Lung microvascular endothelial cell (primary cell): ENCODE measurements at places on chromosomes 5 and 9. TPM values are rescaled to one million over a fixed set of nuclear protein-coding genes. Genes with fewer than 3 reads are reported as not detected.

CACNA1B gene
- under 0.01 TPM in 2 replicates for total RNA-seq

TXNDC8 gene
- total RNA-seq = not detected in 2 replicates

- DNase-seq = no peak
Observed at GRCh38 chr5:10235350-10235749, 14.3 kb downstream of the ATPSCKMT start.

- no peak for DNase-seq
Observed at GRCh38 chr5:139470821-139471300, at the start of gene SMIM33. TSS of gene SMIM33 (plus strand) at chr5:139471004. CDS start at chr5:139471122, 118 bp downstream.

DNA sequence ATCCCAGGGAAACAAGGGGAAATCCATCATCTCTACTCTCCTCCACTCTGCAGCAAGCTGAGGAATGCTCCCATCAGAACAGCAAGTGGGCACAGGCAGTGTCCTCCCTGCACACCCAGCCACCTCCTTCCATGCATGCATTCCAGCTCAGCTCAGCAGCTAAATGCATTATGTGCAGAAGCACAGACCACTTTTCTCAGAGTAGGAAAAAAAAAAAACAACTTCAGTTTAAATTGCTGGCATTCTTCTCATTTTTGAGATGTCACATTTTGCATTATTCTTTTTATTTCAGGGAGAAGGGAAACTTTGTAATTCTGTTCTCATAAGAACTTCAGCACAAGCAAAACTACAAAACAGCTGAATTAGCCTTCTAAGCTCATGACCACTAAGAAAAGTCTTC is 312.2 kb downstream of the SEMA5A start:
- no peak for DNase-seq

DNA sequence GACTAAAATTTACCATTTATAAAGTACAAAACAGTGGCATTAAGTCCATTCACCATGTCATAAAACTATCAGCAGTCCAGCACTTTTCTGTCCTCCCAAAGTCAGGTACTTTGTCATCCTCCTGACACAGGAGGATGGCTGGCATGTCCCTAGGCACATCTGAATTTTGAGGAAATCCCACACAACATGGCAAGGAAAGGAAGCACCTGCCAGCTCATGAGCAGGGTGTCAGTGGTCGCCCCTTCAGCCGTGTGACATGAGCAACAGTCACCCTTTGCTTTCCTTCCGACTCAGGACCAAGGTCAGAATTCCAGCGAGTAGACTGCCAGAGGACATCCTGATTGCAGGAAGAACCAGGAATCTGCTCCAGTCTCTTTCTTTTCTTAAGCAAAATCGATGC is 77.1 kb downstream of the PPARGC1B start:
- no peak for DNase-seq

FYB1 gene
- total RNA-seq = not detected in 2 replicates

DNA sequence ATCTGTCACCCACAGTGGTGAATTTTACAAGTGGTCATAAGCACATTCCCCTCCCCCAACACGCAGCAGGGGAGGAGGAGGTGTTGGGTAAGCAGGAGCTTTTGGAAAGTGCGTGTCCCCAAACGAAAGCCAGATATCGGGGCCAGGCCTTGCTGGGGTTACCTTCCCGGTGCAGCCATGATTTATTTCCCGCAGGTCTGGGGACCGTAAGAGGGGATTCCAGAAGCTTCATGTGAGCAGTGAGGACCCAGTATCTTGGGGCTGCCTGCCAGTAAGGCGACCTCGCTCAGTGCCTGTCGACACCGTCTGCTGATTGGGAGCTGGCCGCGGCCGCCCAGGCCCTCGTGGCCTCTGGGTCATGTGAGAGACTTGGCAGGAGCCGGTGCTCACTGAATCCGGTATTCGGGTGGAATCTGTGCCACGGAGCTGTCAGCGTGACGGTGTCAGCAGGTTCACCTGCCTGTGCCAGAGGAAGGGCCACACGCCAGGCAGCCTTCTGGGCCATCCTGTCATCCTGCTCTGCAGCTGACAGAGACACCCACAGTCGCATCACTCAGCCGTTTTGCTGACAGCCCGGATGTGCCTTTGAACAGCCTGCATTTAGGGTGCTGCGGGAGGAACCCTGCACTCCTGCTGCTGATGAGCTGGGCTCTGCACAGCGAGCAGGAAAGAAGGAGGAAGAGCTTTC is 37.3 kb downstream of the SEC61B start:
- peak; percentile 92 for DNase-seq

GRCh38 chr9:71509054-71509453 is 259.3 kb downstream of the CEMIP2 start:
- peak; percentile 5 for DNase-seq

- no peak for DNase-seq
Observed at GRCh38 chr5:72649449-72649848, 142.2 kb upstream of the ZNF366 start.

ICE1 gene
- 15.5 and 20.6 TPM in 2 replicates for total RNA-seq

CRHBP gene
- total RNA-seq = not detected in 2 replicates

- DNase-seq = no peak
Observed at GRCh38 chr5:83817591-83817990, 96.9 kb upstream of the HAPLN1 start.

NTRK2 gene
- under 0.01 TPM in 2 replicates for total RNA-seq

TSSK1B gene
- not detected in 2 replicates for total RNA-seq

GRCh38 chr9:37038302-37038942 is 4.4 kb upstream of the PAX5 start:
- no peak for DNase-seq

DNA sequence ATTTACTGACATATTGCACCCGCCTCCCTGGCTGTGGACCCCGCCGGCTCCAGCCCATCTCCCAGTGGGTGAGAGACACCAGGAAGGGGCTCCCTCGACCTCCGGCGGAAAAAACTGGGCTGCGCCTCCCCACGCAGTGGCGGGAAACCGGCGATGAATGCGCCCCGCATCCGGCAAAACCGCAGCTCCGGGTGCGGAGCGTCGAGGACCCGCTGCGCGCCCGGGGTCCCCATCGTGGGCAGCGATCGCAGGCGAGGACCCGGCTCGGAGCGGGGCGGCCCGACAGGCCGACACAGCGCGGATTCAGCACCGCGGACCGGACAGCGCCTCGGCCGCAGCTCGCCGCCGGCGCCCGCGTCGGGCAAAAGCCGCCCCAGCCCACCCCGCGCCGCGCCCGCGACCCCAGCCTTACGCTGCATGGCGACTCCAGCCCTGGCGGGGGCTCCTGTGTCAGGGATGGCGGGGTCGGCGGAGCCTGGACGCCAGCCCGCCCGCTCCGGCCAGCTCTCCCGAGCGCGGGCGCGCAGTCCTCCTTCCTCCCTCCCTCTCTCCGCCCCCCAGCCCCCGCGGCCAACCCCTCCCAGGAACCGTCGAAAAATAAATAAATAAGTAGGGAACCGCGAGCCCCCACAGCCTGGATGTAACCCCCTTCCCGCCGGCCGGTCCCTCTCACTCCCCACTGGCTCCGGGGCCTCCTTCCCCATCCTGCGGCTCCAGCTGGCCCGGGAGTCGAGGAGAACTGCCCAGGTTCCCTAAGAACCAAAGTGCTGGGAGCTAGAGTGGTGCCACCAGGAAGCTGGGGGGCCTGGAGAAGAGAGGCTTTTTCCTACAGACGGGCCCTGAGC is 3.1 kb downstream of the LHX3 start:
- peak; percentile 54 for DNase-seq

GRCh38 chr9:133519693-133520092 is 5.1 kb downstream of the MYMK start:
- no peak for DNase-seq

TUSC1 gene
- 7.0 and 9.1 TPM in 2 replicates for total RNA-seq

- DNase-seq = no peak
Observed at GRCh38 chr9:103991698-103992097, 102.4 kb upstream of the SMC2 start.

GRCh38 chr5:133919148-133920136 is 49.0 kb downstream of the C5orf15 start:
- DNase-seq = no peak
